Retina (tissue), 1 donor: ENCODE measurements at places on chromosomes 2 and 18.

- DNase-seq: no peak
Measured at GRCh38 chr2:141929331-141930252, 201.2 kb downstream of the LRP1B start.

DNA sequence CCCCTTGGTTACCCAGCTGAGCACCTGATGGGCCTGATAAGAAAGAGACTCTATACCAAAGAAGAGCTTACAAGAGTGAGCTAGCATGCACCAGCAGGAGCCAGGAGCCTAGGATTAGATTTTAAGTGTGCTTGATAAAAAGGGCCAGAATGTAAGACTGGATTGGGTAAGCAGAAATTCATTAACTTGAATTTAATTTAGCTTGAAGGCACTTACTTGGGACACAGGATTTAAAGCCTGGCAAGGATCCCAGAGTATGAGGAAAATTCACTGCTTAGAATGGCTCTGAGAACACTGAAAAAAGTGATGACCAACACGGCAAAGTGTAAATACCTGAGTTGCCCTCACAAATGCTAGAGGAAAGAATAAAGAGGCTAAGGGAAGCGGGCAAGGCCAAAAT, 91.3 kb upstream of the RBBP8 start:
- no peak for DNase-seq

GRCh38 chr2:131156452-131157149, 51.5 kb downstream of the PLEKHB2 start:
- DNase-seq: no peak

- no peak for DNase-seq
Measured at GRCh38 chr18:595571-595970, 1.2 kb upstream of the CLUL1 start.

GRCh38 chr2:204183608-204184007, 247.0 kb downstream of the ICOS start:
- no peak for DNase-seq

DNA sequence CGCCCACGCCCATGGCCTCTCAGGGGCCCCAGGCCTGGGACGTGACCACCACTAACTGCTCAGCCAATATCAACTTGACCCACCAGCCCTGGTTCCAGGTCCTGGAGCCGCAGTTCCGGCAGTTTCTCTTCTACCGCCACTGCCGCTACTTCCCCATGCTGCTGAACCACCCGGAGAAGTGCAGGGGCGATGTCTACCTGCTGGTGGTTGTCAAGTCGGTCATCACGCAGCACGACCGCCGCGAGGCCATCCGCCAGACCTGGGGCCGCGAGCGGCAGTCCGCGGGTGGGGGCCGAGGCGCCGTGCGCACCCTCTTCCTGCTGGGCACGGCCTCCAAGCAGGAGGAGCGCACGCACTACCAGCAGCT, 2.4 kb downstream of the B3GNT7 start:
- no peak for DNase-seq

DNA sequence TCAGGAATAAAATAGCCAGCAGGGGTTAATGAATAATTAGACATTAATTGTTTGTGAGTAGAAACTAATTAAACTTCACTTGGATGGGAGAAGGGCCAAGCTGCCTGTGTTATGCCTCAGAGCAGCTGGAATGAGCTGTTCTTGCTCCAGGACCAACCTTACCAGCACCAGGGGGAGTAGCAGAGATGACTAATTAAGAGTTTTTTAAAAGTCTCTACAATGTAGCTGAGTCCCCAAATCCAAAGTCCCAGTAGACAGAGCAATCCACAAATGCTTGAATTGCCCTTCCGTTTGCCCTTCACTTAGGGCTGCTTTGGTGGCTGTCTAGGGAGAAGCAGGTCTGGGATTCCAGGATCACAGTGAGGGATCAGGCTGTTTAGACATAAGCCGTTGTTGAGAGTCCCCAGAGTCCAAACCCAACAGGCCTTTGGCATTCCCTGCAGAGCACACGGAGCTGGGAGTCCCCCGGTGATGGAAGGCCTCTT, 59.4 kb downstream of the RHOB start:
- DNase-seq: no peak

- DNase-seq: no peak
Measured at GRCh38 chr18:4241090-4241617, 214.0 kb downstream of the DLGAP1 start.

- DNase-seq: no peak
Measured at GRCh38 chr2:37326285-37326684, 1.7 kb upstream of the PRKD3 start.

GRCh38 chr18:22471546-22472131, 53.9 kb upstream of the CTAGE1 start:
- no peak for DNase-seq
